ENCODE measurements at places on chromosomes 6 and 20. TPM values are rescaled to one million over a fixed set of nuclear protein-coding genes. Genes with fewer than 3 reads are reported as not detected.

PTPRT gene
- 1.6 TPM for polyA plus RNA-seq

RBPJL gene
- not detected for polyA plus RNA-seq

VIP gene
- polyA plus RNA-seq: 3.2 TPM

DNA sequence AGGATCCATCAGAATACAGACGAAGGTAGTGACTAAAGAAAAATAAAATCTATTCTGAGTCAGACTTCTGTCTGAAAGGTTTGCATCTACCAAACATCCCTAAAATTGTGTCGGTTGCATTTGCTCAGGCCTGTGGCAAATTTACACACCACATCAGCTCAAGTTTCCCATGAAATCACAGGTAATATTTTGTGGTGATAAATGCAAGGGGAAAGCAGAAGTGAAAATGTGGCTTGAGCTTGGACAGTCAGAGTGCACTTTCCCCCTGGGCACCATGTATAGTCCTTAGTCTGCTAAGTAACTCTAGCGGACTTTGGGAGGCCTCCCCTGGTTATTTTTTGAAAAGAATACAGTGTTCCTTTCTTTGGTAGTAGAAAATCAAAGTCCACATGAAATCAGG lies 159.1 kb downstream of the PKHD1 start:
- DNase-seq: no peak

LGSN gene
- 0.16 TPM for polyA plus RNA-seq

DNA sequence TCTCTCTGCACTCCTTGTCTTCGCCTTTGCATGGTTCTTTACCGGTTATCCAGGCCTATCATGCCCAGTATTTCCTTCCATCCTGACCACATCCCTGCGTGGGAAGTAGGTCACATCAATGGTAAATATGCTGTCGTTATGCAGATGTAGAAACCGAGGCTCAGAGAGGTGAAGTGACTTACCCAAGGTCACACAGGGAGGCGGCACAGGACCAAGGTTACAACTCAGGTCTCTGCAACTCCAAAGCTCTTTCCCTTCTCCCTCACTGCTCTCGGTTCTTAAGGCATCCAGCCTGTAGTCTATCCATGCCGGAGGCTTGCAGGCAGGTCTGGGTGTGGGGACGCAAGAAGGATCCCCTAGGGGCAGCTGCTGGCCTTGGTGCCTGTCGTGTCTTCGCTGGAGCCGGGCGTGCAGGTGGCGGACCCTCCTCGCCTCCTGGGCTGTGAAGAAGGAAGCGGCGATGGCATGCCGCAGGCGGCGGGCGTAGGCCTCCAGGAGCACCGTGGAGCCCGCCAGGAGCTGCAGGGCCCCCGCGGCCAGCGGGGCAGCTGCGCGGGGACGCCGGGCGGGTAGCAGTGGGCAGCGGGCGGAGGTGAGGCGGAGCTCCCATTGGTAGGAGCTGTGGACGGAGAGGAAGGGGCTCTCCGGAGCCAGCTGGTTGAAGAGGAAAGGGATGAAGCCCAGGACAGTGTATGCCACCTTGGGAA lies 9.1 kb downstream of the OCSTAMP start:
- no peak for DNase-seq
